ENCODE measurements at places on chromosomes 5 and 9.

DNA sequence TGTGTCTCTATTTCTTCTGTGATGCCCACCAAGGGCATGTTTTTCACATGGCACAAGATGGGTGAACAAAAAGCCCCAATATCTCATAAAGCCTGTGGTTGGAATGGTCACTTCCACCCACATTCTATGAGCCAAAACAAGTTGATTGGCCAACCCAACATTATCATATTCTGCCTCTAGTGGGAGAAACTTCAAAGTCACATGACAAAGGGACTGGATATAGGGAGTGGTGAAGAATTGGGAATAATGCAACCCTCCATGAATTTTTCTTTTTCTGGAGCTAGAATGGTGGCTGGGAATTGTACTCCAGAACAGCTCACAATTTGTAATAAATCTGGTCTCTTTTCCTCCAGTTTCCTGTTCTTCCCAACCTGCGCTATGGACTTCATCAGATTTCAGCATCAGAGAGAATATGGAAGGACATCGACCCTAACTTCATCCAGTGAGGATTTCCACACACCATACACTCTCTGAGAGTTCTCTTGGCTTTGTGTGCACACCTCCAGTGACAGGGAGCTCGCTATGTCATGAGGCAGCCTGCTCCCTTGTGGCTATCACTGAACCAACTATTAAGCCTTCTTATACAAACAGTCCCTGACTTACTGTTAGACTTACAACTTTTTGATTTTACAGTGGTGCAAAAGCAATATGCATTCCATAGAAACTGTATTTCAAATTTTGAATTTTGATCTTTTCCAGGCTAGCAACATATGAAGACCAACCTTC lies 12.0 kb upstream of the B4GALT1 start:
- DNase-seq: no peak

- DNase-seq: no peak
These were observed 61.4 kb upstream of the GLRX start for GRCh38 chr5:95884017-95884325.

- DNase-seq: no peak
These were observed 145.4 kb upstream of the MTAP start for GRCh38 chr9:21656776-21657674.

GRCh38 chr5:133707629-133708028 lies 95.3 kb upstream of the FSTL4 start:
- DNase-seq: no peak

DNA sequence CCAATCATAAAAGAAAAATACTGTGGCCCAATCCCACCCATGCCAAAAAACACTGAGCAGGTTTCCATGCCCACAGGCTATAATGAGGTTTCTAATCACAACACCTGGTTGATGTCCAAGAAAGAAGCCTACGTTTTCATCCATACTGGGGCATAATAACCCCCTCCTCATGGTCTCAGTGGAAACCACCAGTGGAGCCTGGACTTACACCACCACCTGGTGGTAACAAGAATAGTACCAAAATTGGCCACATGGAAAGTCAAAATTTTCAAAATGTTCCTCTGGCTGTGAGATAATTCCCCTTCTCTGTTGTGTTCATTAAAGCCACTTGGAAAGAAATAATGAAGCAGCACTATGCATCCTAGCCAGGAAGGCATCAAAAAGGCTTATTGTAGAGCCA lies 687.3 kb upstream of the ST8SIA4 start:
- no peak for DNase-seq

GRCh38 chr9:125893277-125893676 lies 146.1 kb downstream of the PBX3 start:
- no peak for DNase-seq

GRCh38 chr5:96121364-96121763 lies 159.7 kb upstream of the ELL2 start:
- DNase-seq: no peak

GRCh38 chr5:93587597-93588351 lies 4.8 kb downstream of the NR2F1 start:
- no peak for DNase-seq

- no peak for DNase-seq
These were observed 130.3 kb upstream of the TBC1D2 start for GRCh38 chr9:98385751-98386150.

DNA sequence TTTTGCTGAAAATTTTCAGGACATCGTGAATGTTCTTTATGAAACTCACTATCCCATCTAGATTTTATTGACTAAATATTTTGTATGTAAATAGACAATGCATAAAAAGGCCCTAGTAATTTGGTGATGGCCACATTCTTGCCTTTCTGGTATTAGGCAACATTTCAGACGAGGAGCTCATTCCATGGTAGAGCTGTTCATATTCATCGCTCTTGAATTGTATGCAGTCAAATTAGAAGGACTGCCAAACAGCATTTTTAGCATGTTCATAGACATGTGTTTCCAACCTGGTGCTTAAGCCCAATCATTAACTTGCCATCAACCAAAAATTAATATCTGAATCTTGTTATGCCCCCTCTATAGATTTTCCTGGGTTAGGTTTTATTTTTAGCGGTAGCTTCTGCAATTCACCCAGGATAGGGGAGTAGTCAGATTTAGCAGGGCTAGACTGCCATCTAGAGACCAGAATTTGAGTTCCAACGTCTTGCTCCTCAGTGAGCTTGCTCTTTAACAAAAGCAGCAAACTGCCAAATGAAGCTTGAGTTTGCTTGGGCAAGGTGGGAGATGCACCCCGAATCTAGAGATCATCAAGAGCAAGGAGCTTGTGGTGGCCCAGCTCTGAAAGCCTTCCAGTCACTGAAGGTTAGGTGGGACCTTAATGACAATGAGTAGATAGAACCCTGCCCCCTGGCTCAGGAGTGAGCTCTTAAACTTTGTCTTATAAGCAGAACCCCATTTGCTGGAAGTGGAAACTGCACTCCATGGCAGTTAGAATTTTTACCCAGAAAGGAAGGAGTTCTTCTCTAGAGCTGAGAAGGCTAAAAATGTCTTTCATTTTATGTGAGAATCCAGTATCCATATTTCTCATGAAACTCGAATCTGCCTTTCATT lies 456.2 kb downstream of the RASEF start:
- DNase-seq: peak; percentile 1

DNA sequence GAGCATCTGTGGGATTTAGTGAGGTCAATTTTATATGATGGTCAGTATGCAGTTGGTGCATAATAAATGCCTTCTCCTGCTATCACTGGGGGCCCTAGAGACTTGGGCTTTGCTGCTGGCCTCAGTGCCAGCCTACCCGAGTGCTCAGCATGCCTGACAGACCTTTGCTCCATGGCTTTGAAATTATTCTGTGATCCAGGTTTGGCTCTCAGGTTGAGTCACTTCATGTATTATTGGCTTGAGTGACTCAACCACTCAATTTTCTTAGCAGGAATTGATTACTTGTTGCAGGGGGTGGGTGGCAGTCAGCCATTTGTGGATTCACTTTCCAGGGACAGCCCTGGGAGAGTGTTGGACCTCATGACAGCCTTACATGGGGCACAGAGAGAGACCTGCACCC lies 13.5 kb downstream of the SLC25A48 start:
- DNase-seq: no peak

- no peak for DNase-seq
These were observed 2.8 kb upstream of the TEX10 start for GRCh38 chr9:100355561-100355960.

DNA sequence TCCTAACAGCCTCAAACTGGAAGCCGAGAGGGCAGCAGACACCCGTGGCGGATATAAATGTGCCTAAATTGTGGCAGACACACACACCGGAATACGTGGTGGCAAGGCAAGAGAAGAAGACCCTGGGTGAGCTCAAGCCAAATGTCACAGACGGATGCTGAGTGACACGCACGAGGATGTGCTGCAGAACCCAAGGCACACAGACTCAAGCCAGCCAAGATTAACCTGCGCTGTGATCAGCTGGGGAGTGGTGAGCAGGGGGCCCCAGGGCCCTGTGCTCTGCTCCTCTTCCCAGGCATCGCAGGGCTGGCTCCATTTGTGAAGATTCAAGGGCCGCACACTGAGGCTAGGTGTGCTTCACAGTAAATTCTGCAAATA lies 16.4 kb downstream of the SEMA4D start:
- DNase-seq: peak; percentile 39

DNA sequence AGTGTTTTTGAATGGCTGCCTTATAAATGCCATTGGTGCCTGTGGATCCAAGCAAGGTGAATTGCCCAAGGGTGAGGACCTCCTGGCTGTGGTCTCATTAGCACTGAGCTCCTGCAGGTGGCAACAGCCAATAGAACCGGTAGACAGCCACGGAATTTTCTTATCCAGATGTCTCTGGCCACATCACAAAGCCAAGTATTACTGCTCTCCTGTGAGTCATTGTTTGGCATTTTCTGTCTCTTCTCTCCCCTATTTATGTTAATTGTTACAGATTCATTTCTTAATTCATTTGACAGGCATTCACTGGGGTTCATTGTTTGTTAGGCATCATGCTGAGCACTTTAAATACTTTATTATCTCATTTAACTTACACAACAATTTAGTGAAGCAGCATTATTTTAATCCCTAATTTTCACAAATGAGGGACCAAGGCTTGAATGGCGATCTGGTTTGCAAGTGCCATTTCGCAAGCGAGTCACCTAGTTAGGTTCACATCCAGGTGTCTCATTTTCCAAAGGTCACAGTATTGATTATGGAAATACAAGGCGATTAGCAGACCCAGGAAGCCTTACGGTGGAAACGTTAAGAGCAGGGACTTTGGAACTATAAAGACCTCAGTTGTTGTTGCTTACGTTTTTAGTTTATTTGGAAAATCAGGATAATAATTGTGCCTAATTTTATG lies 58.2 kb upstream of the DPYSL3 start:
- DNase-seq: no peak

DNA sequence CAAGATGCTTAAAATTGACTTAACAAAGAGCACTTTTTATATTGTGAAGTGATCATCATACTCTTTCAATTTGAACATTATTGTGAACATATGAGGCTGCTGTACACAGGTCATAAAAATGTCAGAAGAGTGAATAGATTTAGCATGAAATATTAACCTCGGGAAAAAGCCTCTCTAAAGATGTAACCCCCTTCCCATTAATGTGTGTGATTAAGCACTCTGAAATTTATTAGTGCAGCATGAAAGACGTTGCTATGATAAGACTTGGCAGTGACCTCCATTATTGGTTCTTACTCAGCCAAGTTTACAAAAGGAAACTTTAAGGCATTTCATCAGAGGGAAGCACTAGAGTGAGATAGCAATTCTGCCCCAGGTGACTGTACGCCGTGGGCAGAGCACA lies 326.5 kb downstream of the NTRK2 start:
- DNase-seq: no peak

DNA sequence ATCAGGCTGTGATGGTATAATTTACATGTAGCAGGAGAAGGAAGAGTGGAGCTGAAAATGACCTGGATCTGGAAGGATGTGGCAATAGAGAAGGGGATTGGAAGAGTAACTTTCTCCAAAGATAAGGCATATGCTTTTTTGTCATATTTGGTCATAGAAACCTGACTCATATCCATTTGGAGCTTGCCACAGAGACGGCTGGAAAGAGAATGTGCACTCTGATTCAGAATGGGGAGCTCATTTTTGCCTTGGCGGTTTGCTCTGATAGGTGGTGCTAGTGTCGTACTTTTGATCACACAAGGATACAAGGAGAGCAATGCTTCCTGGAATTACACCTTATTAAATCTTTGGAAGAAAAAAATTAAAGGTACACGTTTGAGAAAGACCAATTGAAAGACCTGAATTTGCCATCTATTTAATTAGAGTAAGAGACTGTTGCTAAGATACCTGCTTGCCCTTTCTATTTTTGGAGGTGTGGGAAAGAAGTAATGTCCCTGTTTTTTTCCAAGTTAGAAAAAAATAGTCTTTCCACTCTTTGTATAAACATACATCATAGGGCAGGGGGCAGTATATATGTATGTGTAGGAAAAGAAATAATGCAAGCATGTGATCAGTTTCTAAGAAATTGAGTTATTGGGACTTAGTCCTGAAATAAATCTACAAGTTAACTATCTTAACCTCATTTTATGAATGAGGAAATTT lies 5.4 kb downstream of the LSM11 start:
- no peak for DNase-seq

GRCh38 chr9:86469476-86470250 lies 115.5 kb upstream of the TUT7 start:
- no peak for DNase-seq
